CD4-positive, alpha-beta T cell treated with Interferon alpha-2 for 1 hour (primary cell): ENCODE measurements at places on chromosomes 6 and 20.

GRCh38 chr6:143078468-143079324, 18.0 kb downstream of the AIG1 start:
- no peak for DNase-seq

- DNase-seq, result no peak
Measured at GRCh38 chr6:111854683-111855082, 18.6 kb downstream of the FYN start.

DNA sequence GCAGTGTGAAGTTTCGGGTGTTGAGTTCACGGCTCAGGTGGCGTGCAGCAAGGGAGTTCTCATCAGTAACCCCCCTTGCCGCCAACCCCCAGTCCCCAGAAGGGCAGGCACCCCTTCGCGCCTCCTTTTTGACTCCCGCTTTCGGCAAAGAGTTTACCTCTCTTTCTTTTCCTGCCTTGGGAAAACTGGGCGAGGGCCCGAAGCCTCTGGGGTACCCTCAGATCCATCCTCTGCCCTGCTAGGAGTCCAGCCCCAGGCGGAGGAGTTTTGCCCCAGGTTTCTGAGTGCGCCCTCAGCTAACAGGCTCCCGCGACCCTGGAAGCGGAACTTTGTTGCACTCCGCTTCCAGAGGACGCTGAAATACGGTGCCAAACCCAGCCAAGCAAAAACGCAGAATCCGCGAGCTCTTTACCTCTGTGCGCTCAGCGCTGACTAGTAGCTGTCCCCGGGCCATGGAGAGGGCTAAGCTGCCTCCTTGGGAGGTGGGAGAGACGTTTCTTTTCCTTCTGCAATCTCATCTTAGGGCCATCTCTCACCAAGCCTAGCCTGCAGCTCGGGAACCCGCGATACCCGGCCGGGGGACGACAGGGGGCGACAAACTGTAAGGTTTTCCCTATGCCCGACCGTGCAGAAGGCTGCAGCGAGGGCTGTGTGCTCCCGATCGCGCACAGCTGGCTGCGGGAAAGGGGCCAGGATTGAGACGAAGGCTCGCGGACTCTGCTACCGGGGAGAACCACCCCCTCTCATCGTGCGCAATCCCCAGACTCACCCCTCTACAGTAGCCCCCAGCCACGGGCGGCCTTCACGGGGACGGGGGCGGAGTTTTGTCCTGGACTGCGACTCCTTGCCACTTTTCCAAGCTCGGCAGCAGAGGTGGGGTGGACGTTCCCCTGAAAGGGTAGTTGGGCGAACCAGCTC, 2.7 kb upstream of the PAX1 start:
- DNase-seq, result no peak

DNA sequence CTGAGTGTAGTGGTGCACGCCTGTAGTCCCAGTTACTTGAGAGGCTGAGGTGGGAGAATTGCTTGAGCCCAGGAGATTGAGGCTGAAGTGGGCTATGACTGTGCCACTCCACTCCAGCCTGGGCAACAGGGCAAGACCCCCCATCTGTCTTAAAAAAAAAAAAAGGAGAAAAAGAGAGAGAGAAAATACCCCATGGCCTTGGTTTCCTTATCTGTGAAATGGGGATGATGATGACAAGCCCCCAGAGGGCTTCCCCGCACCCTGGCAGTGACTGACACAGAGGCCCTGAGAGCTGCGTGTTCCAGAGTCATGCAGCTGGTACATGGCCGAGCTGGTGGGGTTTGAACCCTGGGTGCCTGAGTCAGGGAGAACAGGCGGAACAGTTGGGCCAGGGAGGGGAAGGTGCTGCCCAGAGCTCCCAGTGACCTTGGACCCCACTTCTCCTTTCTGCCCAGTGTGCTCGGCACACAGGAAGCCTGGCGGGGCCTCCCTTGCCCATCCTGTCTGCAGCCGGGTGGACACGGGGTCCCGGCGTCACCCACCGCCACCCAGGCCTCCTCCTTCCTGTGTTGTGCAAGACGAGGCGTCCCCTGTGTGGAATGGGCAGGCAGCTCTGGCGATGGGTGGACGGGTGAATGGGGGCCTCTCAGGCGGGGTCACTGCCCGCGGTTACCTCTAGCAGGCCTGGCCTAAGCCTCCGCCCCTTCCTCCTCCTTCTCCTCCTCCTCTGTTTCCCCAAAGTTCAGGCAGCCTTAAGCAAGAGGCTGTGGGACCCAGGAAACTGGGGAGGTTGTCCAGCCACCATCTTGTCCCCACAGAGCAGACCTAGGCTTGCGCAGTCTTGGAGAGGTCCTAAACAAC, 84.2 kb downstream of the CEBPB start:
- DNase-seq, result peak; percentile 84

DNA sequence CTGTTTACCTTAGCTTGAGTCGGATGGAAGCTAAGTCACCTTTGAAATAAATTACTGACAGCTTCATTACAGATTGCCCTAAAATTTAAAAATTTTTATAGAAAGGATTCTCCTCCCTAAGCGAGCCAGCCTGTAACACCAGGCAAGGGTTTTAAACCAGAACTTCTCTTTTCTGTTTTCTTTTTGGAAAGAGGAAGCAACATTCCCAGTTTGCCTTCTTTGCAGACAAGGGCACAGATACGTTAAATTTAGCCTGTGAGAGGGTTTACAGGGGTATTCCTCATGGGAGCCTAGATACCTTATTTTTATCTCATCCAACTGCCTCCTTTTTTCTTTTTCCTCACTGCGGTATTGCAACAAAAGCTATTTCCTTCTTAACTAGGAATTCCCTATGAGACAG, 45.0 kb downstream of the GNAS start:
- no peak for DNase-seq

DNA sequence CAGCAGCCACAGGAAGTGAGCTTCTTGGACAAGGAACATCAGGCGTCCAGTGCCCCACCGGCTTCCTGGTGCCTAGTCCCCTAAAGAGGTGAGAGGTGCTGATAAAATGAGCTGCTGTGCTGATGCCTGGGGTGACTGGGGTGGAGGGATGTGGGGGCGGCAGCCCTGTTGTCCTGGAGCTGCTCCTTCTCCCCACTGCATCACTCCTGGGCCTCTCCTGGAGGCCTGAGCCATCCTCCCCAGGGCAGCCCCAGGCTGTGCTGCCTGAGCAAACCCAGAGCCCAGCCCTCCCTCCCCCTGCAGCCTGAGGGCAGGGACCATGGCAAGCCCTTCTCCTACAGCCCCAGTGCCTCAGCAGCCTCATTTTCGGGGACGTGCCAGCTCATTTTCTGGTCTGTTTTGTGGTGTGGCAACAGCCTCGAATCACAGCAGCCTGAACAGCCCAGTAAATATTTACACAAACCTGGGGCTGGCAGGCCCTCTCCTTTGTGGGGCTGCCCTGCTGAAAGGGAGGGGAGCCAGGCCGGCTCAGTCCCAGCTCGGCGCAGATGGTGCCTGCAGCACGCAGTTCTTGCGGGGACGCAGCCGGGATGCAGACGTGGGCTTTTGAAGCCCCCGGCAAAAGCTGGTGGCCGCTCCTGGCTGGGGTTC, 259.9 kb downstream of the DLL1 start:
- no peak for DNase-seq

- DNase-seq, result no peak
Measured at GRCh38 chr6:162123797-162124196, 603.8 kb downstream of the PRKN start.

DNA sequence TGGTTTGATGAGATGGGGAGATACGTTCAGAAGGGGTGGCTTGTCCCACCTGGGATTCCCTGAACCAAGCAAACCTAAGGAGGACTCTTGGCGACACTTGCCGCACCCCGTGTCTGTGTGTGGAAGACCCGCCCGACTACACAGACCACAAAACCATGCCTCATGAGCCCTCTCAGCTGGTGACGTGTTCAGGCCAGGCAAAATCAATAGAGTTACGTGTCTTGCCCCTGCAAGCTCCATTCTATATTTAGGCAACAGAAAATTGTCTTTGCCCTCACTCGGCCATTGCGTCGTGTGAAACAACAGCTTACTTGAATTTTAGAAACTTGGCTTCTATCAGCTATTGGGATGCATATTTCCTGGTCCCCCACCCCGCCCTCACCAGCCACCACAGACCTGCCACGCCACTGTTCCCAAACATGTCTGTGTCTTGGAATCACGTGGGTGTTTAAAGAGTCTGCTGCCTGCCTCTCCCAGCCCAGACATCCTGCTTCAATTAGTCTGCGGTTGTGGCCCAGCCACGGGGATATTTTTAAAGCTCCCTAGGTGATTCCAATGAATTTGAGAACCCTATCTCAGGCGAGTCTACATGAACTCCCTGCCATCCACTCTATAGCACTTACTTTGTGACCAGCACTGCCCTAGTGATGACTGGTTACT, 279.2 kb upstream of the EXOC2 start:
- DNase-seq, result no peak

GRCh38 chr6:14665827-14666724, 548.5 kb downstream of the CD83 start:
- DNase-seq, result peak; percentile 79

- DNase-seq, result no peak
Measured at GRCh38 chr20:40442181-40442963, 246.7 kb downstream of the MAFB start.

DNA sequence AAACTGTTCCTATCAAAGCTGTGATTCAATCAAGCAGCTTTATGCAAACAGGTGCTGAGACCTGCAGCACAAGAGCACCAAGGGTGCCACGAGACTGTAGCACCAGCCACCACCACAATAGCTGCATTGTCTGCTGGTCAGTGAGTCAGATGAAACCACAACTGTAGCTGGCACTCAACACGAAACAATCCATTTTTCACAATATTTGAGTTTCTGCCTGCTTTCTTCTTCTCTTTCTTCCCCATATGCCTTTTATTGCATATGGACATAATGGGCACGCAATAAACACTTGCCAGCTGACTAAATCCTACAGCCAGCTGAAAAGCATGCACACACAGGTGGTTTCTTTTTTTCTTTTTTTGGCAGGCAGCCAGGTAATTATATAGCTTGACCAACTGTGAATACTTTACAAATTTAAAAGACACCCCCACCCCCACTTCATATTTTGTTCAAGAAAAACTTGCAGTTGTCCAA, 16.6 kb downstream of the SLC2A12 start:
- no peak for DNase-seq

GRCh38 chr6:153309651-153310050, 178.6 kb upstream of the RGS17 start:
- DNase-seq, result no peak

GRCh38 chr6:86535100-86535499, 402.2 kb upstream of the HTR1E start:
- DNase-seq, result no peak

DNA sequence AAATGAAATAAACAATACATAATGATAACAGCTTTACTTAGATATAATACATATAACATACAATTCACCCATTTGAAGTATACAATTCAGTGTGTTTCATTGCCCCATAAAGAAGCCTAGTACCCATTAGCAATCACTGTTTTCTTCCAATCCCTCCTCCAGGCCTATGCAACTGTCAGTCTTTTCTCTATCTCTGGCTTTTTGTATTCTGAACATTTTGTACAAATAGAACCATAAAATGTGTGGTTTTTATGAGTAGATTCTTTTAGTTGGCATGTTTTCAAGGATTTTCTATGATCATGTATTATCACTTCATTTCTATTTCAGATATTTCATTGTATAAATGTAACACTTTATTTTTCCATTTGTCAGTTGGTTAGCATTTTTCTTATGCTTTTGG, 54.6 kb upstream of the MYO6 start:
- no peak for DNase-seq

- no peak for DNase-seq
Measured at GRCh38 chr6:111129013-111129412, 41.7 kb downstream of the SLC16A10 start.

- no peak for DNase-seq
Measured at GRCh38 chr6:14274546-14275492, 157.2 kb downstream of the CD83 start.

GRCh38 chr6:156260815-156261214, 516.4 kb upstream of the ARID1B start:
- no peak for DNase-seq

- DNase-seq, result no peak
Measured at GRCh38 chr6:3800850-3801591, 48.2 kb upstream of the FAM50B start.

DNA sequence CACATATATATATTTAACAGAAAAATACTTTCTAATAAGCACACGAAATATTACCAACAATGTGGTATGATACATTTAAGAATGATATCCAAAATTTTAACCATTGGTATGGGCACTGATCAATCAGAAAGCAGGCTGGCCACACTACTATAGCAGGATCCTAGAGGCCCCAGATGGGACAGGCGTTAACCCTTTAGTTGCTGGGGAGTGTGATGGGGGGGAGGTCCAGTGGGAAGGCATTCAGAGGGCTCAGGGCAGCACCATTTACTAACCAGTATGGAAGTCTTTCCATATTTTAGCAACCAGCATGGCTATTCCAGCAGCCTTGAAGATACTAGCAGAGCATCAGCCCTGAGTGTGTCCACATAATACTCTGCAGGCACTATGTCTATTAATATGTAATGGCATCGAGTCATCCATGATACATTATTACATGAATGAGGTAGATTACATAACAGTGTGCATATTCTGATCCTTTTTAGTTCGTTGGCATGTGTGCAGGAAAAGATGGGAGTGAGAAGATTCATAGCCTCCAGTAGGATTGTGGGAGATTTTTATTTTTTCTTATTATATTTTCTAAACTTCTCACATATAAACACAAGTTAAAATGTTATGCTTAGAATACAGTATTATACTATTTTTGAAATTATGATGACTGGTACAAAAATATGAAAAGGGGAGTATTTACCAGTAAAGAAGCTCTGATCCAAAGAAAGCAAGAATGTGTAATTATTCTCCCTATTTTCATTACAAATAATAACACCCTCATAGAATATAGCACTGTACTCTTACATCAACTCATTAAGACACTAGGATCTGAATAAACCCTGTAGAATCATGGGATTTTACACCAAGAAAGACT, 78.9 kb downstream of the FAM217A start:
- no peak for DNase-seq

DNA sequence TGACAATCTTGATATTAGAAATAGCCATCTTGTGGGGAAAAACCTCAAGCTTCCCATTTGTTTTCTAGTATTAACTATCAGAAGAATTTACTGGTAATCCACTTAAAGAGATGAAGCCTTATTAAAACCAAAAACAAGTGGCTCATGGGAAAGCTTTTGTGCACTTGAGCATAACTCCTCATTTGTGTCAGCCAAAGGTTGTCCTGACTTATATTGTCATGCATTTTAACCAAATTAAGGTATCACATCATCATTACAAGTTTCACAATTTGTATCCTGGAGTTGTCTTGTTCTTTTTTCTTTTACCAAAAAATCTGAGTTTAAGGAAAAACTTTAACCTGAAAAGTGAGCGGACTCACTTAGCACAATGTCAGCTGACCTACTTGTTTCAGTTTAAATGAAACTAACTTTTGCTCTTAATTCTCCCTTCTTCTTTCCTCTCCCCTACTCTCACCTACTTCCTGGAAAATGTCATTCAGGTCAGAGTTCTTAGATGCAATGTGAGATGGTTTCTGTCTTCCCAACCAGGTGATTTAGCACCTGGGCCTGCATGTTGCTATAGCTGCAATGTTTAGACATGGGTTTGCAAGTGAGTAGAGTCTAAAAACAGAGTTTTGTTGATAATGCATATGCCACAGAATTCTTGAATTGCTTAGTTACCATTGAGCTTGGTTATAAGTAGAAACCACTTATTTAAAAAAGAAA, 82.8 kb downstream of the TNFAIP3 start:
- DNase-seq, result peak; percentile 70
